ENCODE measurements at places on chromosomes 5 and 9.

DNA sequence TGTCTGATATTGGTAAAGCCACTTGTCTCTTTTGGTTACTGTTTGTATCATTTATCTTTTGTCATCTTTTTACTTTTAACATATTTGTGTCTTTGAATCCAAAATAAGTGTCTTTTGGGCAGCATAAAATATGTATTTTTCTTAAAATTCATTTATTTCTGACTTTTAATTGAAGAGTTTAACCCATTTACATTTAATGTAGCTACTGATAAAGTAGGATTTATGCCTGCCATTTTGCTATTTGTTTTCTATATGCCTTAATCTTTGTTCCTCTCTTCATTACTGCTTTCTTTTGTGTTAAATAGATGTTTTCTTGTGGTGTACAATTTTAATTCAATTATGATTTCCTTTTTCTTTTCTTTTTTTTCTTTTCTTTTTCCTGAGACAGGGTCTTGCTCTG, 60.9 kb downstream of the ESM1 start:
- DNase-seq: no peak

- DNase-seq: peak; percentile 59
Observed at GRCh38 chr5:149632311-149633251, 51.3 kb downstream of the ARHGEF37 start.

GRCh38 chr9:72539824-72540347, 18.5 kb downstream of the TMC1 start:
- no peak for DNase-seq

DNA sequence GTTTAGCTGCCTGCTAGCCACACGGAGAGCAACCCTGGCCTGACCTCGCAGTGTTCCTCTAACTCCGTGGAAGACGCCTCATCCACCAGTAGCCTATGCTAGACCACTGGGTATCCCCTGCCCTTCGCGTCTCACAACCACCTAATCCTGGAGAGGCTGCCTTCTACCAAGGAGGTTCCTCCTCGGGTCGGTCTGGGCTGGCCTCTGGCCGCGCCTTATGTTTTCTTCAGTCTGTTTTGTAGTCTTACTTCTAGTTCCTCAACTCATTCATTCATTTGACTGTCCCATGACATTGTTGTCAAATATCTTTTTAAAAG, 1.6 kb upstream of the TPM2 start:
- DNase-seq: no peak

GRCh38 chr5:72301557-72301956, 18.5 kb downstream of the MRPS27 start:
- no peak for DNase-seq

DNA sequence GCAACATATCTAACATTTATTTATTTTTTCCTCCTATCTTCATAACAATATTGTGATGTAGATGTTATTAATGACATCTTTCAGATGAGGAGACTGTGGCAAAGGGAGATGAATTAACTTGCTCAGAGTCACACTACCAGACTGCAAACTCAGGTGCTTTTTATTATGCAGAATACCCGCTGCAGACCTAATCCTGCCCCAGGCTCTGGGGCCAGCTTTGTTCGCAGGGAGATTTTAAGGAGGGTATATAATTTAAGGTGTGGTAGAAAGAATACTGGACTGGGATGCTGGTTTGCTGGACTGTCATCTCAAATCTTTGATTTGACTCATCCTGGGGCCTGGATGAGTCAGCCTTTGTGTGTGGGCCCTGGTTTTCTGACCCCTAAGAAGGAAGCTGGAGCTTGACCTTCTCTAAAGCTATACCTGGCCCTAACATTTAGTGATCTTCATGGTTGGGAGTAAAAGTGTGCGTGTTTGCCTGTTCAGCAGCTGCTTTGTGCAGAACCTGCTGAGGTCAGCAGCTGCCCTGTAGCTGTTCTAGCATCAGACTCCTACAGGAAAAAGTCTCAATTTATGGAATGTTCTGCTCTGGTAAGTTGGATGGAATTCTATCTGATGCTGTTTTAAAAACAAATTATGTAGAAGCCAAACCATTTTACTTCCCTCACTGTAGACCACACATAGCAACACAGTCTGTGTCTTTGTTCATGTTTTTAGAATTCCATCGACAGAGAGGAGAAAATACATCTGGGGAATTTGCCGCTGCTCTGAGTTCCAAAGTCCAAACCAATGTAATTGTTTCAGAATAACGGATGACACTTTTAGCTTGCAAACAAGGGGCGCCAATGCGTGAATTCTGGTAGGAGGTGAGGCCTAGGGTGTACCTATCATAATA, 4.5 kb downstream of the SLC36A1 start:
- peak; percentile 17 for DNase-seq

DNA sequence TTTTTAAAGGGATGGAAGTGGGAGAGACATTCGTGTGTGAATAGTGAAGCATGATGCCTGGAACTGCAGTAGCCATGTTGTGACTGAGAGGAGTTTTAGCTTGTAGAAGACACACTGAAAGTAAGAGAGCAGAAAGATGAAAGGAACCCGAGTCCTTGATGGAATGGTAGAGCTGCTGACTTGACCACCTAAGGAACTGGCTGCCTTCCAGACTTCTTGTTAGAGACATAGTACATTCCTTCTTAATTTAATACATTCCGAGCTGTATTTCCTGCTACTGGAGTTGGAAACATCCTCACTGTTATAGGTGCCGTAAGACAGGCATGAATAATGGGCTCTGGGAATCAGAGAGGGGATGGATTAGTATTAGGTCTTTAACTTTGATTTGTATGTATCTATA, 7.4 kb downstream of the CER1 start:
- DNase-seq: no peak

GRCh38 chr9:18516514-18516913, 42.6 kb downstream of the ADAMTSL1 start:
- DNase-seq: no peak

GRCh38 chr5:1449081-1449630, 3.9 kb upstream of the SLC6A3 start:
- DNase-seq: no peak

DNA sequence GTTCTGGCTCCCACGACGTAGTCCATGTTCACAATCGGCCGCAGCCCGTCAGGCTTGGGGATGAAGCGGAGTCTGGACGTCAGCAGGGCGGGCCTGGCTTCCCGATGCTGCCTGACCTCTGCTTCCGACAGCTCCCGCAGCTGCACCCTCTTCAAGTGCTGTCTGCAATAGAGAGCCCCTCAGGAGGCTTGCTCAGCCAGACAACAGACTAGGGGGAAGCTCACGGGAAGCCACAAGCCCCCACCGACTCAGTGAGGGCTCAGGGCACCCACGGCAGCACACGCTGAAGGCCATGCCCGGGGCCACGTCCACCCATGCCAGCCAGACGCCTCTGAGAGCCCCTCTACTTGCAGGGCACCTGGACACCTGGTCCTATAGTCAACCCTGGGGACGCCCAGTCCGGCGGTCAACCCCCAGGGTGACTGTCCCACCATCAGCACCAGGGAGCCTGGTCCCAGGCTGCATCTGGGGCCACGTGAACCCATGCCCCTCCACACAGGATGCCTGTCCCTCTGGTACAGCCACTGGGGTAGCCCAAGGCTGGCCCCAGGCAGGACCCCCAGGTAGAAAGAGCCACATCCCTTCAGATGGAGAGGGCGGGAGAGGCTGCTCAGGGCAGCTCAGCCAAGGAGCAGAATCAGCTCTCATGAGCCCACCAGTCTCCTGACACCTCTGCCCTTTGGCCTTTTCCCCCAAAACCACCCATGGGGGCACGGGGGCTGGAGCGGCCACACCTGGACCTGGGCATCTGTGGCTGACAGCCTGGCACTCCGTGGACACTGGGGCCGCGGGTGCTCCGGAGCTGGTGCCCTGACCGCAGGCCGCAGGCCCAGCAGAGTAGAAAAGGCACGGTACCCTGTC, 14.5 kb downstream of the TERT start:
- no peak for DNase-seq

DNA sequence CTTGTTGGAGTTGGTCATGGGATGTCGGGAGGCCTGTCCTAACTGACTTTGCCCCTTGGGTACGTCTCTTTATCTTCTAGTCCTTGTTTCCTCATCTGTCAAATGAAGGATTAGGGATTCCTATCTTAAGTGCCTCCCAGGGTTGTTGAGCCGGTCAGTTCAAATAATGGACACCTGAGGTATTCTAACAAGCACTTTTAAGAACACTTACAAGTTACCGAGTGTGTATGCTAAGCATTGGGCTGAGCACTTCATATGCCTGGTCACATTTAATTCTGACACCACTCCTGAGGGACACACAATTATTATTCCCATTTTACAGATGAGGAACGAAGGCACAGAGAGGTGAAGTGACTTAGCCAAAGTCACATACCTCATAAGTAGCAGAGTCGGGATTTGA, 37.1 kb downstream of the CAMK2A start:
- no peak for DNase-seq

DNA sequence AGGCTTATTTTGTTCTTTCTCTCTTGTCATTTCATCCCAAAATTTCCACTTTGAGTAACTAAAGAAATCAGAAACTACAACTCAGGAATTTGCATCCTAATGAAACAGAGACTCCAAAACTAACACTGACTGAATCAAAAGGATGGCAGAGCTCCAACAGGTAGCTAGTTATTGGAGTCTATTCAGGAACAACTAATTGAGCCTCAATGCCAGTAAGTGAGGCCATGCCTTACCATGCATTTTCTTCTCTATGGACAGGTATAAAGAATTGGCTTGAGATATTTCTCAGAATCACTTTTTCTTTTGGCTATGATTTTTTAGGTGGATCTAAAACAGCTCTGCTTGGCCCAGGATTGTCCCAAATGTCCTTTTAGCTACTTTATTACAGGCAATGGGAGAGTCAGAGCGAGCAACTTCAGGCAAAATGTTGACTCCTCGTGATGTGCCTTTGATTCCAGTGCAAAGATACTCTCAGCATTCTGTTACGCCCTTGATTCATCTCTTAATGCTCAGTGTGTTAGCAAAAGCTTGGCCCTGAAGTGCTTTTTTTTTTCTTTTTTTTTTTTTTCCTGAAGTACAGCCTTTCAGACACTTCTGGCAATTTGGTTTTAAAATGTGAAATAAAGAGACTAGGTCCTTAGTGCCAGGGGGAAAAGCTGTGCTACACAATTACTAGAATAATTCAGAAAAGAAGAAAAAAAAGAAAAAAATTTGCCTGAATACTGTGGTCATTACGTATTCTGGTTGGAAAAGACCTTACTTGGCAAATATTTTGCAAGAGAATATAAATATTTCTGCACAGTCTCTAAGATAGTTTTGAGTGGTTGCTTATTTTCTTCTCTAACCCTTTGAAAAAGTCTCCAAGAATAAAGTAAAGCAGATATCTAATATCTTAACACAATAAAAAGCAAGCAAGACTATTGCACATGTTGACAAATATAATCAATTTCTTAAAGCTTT, 423.7 kb downstream of the ANXA1 start:
- no peak for DNase-seq

DNA sequence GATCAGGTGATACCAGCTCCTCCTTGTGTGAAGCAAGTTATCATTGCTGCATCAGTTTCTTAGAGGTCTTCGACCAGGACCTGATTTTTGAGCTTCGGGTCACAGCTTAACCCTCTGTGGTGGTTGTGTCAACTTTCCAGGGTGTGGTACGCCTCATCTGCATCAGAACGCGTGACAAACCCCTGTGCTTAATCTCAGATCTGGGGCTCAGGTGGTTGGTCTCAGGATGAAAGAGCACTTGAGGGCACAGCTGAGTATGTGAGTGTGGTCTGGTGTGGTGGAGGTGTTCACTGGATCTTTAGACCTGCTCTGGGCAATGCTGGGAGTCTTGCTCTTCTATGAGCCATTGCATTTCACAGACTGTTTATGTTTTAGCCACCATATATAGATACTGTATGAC, 64.1 kb downstream of the OSTF1 start:
- no peak for DNase-seq

- peak; percentile 57 for DNase-seq
Observed at GRCh38 chr5:142959683-142960657, 189.8 kb downstream of the ARHGAP26 start.
